ENCODE measurements at places on chromosomes 5 and 9.

DNA sequence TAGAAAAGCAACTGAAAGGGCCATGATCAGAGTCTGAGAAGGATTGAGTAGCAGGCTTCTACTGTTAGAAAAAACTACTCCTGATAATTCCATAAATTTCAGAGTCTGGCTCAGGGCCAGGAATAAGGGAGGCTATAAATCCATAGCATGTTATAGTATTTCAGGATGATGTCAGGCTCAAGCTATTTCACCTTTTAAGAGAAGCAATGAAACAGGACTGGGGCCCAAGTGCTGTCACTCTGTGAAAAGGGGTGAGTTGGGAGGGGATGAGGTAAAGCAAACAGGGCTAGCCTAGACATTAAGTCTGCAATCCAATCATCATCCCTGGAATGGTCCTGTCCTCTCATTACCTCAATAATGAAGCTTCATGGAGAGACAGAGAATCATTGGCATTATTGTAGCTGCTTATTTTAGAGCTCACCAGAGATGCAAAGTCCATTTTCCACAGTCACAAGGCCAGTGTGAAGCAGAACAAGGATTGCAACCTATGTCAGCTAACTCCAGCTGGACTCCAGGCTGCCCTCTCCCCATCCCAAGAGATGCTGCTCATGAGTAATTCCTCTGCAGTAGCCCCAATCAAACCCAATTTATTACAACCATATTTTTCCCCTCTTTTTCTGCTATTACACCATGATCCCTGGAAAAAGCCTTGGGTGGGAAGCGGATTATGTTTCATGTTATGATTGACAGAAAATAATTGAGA, 56.0 kb downstream of the PAPPA start:
- no peak for DNase-seq

DNA sequence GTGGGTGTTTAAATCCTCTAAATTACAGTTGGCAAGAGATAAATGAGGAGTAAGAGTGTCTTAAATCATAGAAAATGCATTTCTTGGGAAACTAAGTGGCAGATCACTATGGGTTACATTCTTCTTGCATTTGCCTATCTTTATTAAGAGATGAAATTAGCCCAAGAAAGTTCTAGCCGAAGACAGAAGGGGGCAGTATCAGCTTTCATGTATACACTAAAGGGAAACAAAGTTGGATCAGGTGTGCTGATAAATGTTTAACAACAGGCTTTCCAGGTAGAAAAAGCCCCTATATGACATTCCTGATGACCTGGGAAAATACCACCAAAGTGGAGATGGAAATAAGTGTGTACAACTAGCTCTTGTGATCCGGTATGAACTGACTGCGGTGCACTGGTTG, 81.9 kb upstream of the TLR4 start:
- DNase-seq: no peak

DNA sequence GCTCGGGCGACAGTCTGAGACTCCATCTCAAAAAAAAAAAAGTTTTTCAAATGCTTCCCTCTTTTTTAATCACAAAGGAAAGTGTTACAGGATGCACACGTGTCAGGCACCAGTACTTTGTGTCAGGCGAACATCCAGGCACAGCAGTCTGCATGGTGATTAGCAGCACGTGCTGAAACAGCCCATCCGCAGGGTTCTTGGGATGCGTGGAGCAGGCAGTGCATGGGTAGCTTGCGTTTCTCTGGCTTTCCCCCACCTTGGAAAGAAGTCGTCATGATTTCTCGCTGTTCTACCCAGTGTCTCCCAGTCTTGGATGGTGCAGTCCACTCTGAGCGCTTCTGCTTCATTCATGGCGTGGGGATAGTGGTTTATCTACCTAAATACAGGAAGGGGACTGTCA, 35.4 kb downstream of the GPR107 start:
- no peak for DNase-seq

DNA sequence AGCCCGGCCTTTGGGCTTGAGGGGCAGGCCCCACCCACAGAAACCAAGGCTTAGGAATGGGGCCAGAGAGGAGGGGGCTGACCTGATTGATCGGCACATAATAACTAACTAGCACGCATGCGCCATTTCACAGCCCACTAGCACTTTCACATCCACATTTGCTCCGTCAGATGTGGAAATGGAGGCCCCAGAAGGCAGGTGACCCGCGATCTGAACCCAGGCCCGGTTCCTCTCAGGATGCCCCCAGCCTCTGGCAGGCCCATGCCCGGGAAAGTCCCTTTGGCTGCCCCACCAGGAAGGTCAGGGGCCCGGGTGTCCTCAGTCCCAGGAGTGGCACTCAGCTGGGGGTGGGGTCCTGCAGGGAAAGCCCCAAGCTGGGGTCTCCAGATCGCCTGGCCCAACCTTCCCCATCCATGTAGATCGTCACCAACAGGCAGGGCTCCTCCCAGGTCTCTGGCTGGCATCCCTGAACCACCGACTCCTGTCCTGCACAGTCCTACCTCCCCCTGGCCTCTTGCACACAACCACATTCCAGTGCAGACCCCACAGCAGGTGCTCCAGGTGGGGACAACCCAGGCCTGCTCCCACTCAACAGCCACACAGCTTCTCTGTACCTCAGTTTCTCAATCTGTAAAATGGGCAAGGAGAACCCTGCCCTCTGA, 46.7 kb downstream of the VAV2 start:
- peak; percentile 91 for DNase-seq

DNA sequence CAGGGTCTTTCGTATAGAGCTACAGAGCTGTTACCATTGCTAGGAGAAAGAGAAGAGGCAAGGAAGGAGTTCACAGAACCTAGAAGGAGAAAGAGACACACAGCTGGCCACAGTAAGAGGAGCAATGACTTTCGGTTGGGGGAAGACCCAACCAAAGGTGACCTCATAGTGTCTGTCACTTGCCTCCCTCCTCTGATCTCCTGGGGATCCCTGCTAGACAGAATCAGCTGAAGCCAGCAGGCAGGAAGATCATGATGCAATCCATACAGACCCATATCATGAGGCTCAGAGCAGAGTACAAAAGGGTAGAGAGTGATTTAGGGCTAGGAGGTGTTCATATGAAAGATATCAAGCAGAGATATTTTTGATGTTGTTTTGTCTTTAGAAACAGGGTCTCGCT, 26.0 kb upstream of the EPB41L4B start:
- peak; percentile 43 for DNase-seq

- peak; percentile 73 for DNase-seq
Measured at GRCh38 chr9:5851445-5851844, 18.5 kb upstream of the ERMP1 start.

GRCh38 chr9:4850603-4851310, 58.0 kb downstream of the RCL1 start:
- no peak for DNase-seq

GRCh38 chr5:27217155-27217956, 179.0 kb upstream of the CDH9 start:
- no peak for DNase-seq

- no peak for DNase-seq
Measured at GRCh38 chr9:81759680-81760215, 70.4 kb upstream of the TLE1 start.

- DNase-seq: no peak
Measured at GRCh38 chr5:40474250-40474649, 205.5 kb upstream of the PTGER4 start.

DNA sequence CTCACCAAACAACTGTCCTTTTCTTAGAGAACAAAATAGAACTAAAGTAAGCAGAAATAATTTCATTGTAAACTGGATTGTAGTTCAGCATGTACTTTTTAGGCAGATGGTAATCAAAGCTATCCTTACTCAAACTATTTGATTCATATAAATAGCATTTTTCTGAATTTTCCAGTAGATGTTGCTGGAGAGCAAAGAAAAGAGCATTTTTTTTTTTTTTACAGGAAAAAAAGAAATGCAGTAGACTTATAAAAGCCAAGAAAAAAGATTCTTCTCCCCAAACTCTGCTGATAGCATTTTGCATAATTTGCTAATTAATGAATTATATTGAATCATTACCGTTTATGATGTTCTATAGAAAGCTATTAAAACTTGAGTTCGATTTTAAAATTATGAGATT, 715.3 kb upstream of the WWC1 start:
- DNase-seq: no peak

DNA sequence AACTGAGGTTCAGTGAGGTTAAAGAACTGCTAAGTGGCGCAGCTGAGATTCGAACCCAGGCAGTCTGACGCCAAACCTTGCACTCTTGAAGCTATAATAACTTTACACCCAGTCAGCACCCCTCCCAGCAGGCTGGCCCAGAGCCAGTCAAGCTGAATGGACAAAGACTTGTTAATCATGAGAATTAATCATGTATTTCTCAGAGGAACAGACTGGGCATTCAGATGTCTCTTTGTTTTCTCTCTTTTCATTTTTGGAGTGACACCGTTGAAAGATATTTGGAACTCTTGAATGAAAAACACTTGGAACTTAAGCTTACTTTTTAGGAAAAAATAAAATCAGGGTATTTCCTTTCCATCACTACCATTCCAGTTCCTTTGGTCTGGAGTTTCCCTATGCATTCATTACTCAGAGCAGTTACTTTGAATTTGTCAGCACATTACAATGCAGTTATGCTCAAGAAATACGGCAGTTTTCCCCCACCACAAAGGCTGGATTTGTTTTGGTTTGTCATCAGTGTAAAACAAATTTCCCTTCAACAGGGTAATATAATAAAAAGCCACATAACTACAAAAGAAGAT, 22.6 kb upstream of the MAMDC2 start:
- DNase-seq: no peak

GRCh38 chr5:5648694-5649093, 226.2 kb downstream of the ICE1 start:
- no peak for DNase-seq

- no peak for DNase-seq
Measured at GRCh38 chr5:8062521-8062920, 193.6 kb downstream of the MTRR start.

- no peak for DNase-seq
Measured at GRCh38 chr5:137566780-137567179, 67.7 kb upstream of the SPOCK1 start.

GRCh38 chr5:178849316-178849715, 10.4 kb upstream of the ZNF354B start:
- no peak for DNase-seq

DNA sequence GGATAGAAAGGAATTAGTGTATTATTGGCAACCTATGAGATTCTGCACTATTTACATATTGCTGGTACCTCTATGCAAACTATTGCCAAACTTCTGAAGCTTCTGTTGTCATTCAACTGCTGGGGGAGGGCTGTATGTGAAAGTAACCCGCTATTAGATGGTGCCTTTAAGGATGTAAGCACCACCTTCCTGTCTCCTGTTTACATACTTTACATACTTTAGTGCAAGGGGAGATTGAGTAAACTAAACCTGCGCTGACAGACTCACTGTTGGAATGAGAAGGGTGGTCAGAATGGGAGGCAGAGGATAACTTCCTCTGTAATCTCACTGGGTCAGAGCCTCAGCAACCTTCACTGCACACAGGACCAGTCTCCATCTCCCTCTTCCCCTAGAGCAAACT, 123.8 kb downstream of the NR3C1 start:
- no peak for DNase-seq

DNA sequence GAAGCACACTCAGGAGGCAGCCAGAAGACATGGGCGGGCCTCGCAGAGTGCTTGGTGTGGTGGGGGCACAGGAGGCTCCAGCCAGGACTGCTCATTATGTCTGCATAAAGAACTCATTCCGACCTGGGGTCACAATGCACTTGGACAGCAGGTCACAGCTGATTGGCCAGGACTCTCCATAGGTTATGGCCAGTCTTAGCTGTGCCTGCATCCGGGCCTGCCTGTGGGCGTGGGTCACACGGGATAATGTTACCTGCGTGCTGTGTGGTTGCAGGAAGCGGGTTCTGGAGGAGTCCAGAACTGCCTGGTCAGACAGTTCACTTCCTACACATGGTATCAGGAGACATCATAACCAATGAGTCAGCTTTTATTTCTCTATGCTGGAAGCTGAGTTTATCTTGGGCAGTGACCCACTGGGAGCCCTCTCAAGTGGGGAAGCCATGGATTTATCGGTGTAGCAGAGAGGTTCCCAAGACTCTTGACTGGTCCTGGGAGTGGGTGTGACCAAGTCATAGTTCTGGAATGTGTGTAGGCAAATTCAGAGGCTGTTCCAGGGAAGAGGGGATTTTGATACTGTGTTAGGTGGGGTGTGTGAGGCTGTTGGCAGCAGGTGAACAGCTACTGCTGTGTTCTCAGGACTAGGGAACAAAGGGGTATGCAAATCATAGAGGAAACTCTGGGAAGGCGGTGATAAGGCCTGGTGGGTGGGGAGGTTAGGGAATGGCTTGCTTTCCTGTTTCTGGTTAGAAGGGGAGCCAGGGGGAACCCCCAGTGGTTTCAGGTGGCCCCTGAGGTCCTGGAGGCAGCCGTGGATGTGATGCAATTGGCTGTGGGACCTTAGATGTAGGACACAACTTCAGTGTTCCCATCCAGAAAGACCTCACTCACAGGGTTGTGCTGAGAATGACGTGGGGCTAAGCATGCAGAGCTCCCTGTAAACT, 51.3 kb downstream of the ARHGEF37 start:
- no peak for DNase-seq

Measured in GM13976 (cell line).